ENCODE measurements at places on chromosomes 13 and 19. TPM values are rescaled to one million over a fixed set of nuclear protein-coding genes. Genes with fewer than 3 reads are reported as not detected.

The ZNF728 gene
- total RNA-seq: not detected

The HIPK4 gene
- total RNA-seq: 0.24 TPM

The MCEMP1 gene
- not detected for total RNA-seq

The UBE2M gene
- total RNA-seq: 129 TPM

Measured in A549 treated with CpdA at 1 μM for 4 hours (cell line).